ENCODE measurements at places on chromosomes 13 and 19. TPM values are rescaled to one million over a fixed set of nuclear protein-coding genes. Genes with fewer than 3 reads are reported as not detected.

REXO1 gene
- total RNA-seq: 17.4 TPM

DMKN gene
- total RNA-seq: 16.5 TPM

AMER2 gene
- total RNA-seq: not detected

PBX4 gene
- 6.6 TPM for total RNA-seq

ZNF763 gene
- 0.42 TPM for total RNA-seq

ZNF813 gene
- total RNA-seq: 1.8 TPM

ZNF90 gene
- 8.6 TPM for total RNA-seq

IGFL1 gene
- not detected for total RNA-seq

GARIN5A gene
- 0.15 TPM for total RNA-seq

RHPN2 gene
- 13.7 TPM for total RNA-seq

FLT1 gene
- total RNA-seq: 12.1 TPM

HSPB6 gene
- total RNA-seq: 0.40 TPM

ZNF416 gene
- 3.8 TPM for total RNA-seq

OLFM4 gene
- not detected for total RNA-seq

PODNL1 gene
- total RNA-seq: 0.24 TPM

NAXD gene
- total RNA-seq: 34.8 TPM

RAB3D gene
- total RNA-seq: 4.9 TPM

PABPC3 gene
- total RNA-seq: 0.04 TPM

RPL21 gene
- 630 TPM for total RNA-seq

ALG5 gene
- 39.1 TPM for total RNA-seq

CFAP97D2 gene
- not detected for total RNA-seq

ZNF285 gene
- 1.4 TPM for total RNA-seq

CERS1 gene
- total RNA-seq: 16.5 TPM

ADGRE3 gene
- total RNA-seq: not detected

RASAL3 gene
- not detected for total RNA-seq

SIAH3 gene
- total RNA-seq: not detected

SPIB gene
- not detected for total RNA-seq

All from A375 (cell line).